ENCODE measurements at places on chromosomes 12 and 14. TPM values are rescaled to one million over a fixed set of nuclear protein-coding genes. Genes with fewer than 3 reads are reported as not detected.

GRCh38 chr12:57095440-57095839 is 6.5 kb downstream of the NAB2 start:
- no peak for DNase-seq
- peaks cover 59% of the 10 kb centered on the region for H3K4me1 ChIP-seq
- H3K4me3 ChIP-seq, result no peak overlapping the region
- H3K27me3 ChIP-seq, result peaks cover 2% of the 10 kb centered on the region
- peaks cover 72% of the 10 kb centered on the region for H3K36me3 ChIP-seq

DNA sequence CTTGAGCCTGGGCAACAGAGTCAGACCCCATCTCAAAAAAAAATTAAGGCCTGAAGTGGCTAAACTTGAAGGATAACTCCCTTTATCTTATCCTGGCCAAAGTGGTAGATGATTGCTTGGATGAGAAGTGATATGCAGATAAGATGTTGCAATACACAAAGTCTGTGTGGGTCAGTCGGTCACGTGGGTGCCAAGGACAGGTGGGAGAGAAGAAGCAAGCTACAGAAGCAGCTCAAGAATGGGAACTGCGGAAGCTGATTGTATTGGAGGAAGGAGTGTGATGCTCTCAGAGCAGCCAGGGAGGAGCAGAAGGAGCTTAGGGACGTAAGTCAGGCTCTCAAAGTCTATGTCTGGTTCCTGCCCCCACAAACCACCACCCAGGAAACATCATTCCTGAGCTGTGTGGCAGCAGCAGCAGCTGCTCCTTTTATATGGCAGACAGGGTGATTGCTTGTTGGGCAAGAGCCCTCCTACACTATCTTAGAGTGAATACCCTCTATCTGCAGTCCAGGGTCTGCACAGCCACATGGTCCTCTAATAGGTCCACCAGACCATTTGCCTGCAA is 54.5 kb downstream of the ATP2A2 start:
- no peaks in the 10 kb centered on the region for H3K27me3 ChIP-seq
- H3K4me3 ChIP-seq, result no peak overlapping the region
- peaks cover 6% of the 10 kb centered on the region for H3K4me1 ChIP-seq

DNA sequence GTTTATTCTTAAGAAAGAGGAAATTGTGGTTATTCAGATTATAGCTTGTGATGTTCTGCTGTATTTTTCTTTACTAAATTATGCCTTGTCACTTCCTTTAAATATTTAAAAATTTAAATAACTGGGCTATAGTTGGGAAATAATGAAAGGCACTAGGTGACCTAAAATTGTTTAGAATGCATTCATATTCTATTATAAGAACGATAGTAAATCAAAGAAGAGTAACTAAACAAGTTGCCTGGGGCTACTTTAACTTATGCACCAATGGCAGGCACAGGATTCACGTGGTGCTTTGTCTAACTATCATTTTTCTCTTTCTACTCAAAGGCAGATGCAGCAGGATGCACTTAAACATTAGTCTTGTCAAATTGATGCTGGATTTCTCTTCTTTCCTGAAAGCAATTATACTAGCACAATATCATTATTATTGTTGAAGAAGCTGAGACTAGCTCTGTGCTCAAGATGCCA is 190.7 kb upstream of the PPFIA2 start:
- no peak overlapping the region for H3K27ac ChIP-seq
- H3K27me3 ChIP-seq, result no peaks in the 10 kb centered on the region
- peaks cover 14% of the 10 kb centered on the region for H3K4me1 ChIP-seq
- H3K36me3 ChIP-seq, result no peaks in the 10 kb centered on the region
- no peak for DNase-seq

DNA sequence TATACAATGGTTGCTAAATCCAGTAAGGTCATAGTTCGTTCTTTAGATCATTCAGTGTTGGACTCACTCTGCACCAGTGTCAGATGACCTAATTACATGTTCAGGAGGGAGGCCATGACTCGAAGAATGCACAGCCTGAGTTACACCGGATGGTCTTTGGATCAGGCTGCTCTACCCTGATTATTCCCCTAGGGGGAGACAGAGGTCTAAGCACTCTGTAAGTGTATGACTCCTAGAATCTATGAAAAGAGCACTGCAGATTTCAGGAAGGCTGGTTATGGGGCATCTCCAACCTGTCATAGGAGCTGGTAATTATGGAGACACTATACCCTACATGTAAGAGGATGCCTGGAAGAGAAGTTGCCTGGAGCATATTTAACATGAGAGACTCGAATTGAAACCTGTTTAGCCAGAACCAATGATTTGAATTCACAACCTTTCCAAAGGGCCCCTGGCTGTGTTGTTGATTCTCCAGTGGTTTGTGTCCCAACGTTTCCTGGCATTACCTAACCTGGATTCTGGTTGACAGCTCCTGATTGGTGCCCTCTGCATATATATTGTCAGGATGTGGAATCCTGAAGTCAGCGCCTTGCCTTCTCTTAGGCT is at the start of gene MUCL1:
Gene MUCL1 (plus strand): TSS at position 584 of the 606 bp plus-strand sequence. CDS start 67 bp downstream, outside the sequence.
- H3K4me1 ChIP-seq, result peaks cover 15% of the 10 kb centered on the region
- no peaks in the 10 kb centered on the region for H3K36me3 ChIP-seq
- peak; percentile 66 for DNase-seq
- H3K27ac ChIP-seq, result no peak within 1 kb of the TSS
- no peak within 1 kb of the TSS for H3K4me3 ChIP-seq

GRCh38 chr14:104037903-104038302 is 47.6 kb upstream of the ASPG start:
- DNase-seq, result no peak
- no peak overlapping the region for H3K27ac ChIP-seq
- no peaks in the 10 kb centered on the region for H3K4me1 ChIP-seq

DNA sequence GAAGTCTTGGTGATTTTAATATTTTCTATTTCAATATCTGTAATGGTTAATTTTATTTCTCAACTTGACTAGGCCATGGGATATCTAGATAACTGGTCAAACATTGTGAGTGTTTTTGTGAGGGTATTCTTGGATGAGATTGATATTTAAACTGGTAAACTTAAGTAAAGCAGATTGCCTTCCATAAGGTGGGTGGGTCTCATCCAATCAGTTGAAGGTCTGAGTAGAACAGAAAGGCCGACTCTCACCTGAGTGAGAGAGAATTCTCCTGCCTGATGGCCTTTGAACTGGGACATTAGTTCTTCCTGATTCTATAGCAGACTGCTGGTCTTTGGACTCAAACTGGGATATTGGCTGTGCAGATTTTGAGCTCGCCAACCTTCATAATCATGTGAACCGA is 36.3 kb downstream of the OTOGL start:
- H3K4me3 ChIP-seq, result no peak overlapping the region
- no peaks in the 10 kb centered on the region for H3K4me1 ChIP-seq
- no peak for DNase-seq
- peaks cover 5% of the 10 kb centered on the region for H3K27me3 ChIP-seq

DNA sequence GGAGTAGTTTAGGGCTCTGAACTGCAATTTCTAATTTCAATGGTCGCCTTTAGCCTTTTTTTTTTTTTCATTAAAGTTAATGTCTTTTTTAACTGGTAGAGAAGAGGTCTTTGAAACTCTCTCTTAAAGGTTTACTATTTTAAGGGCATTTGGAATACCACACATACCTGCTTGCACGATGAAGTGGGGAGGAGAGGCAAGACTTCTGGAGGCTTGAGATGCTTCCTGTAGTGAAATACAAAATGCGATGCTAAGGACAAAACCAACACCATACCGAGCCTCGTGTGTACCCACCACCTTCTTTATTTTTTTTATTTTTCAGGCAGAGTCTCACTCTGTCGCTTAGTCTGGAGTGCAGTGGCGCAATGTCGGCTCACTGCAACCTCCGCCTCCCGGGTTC is 57.4 kb downstream of the GLT1D1 start:
- peaks cover 22% of the 10 kb centered on the region for H3K4me1 ChIP-seq
- H3K36me3 ChIP-seq, result no peaks in the 10 kb centered on the region
- peaks cover 6% of the 10 kb centered on the region for H3K27me3 ChIP-seq
- no peak overlapping the region for H3K27ac ChIP-seq

- peaks cover 10% of the 10 kb centered on the region for H3K4me1 ChIP-seq
- DNase-seq, result no peak
- peaks cover 2% of the 10 kb centered on the region for H3K27me3 ChIP-seq
- no peaks in the 10 kb centered on the region for H3K36me3 ChIP-seq
Measured at GRCh38 chr12:24931666-24932405, 17.1 kb downstream of the BCAT1 start.

DNA sequence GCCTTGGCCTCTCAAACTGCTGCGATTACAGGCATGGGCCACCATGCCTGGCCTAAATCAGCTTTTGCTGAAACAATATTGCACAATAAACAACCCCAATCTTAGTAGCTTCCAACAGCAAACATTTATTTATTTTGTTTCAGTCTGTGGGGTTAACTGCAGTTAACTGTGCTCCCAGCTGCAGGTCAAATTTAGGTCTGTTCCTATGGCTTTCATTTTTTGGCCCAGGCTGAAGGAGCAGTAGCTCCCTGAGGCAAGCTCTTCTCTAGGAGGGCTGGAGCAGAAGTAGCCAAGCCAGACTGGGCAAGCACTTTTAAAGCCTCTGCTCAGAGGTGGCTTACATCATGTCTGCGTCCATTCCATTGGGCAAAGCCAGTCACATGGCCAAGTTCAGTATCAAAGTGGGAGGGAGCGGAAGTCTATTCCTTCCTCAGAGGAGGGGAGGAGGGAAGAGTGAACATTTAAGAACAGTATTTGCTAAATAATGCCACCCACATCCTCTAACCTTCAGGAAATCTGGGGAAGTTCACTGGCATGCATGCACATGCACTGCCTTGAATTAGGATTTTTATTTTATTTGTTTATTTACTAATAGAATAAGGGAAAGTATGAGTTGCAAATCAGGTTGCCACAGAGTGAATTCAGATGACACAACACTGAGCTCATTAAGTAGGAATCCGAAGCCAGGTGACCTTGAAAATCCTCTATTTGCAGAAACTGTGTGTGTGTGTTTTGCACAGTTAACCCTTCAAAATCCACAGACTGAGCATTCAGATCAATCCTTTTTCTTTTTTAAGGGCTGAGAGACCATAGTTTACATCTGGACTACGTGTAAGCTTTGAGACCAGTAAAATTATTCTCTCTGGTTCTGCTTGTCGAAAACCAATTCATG is 122.0 kb upstream of the SEL1L start:
- H3K4me3 ChIP-seq, result no peak overlapping the region
- H3K27me3 ChIP-seq, result no peaks in the 10 kb centered on the region

DNA sequence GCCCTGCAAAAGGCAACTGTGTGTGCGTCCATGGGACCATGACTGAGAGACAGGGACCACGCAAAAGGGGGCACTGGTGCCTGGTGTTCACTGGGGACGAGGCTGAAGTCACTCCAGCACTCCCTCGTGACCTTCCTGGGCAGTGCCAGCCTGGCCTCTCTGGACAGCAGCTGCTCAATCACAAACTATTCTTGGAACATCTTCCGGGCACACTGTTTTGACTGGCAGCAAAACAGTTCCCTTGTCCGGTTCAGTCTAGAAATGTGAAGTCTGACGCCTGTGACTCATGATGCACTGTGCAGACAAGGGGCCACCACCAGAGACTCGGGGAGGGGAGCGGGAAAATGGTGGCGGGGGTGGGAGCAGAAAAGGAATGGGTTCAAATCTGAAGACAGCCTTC is 20.8 kb downstream of the SNRNP35 start:
- no peak for DNase-seq
- H3K36me3 ChIP-seq, result peaks cover 3% of the 10 kb centered on the region
- no peak overlapping the region for H3K27ac ChIP-seq
- H3K4me1 ChIP-seq, result peaks cover 16% of the 10 kb centered on the region
- H3K4me3 ChIP-seq, result no peak overlapping the region

Gene AKAP3
- total RNA-seq, result 0.65 TPM

Gene INHBE
- 0.22 TPM for total RNA-seq

Gene ACSM4
- total RNA-seq, result not detected

All from activated T-helper 1 cell treated with anti-CD3 and anti-CD28 coated beads, Interleukin-12 subunit alpha, Interleukin-12 subunit beta, Interleukin-2, Interleukin-4 antibody, amounts not matched to agents 30 ng/mL and 10 ng/mL and 1 ng/mL, durations not matched to agents 14 hours and 24 hours and 36 hours (primary cell).